CD8-positive, alpha-beta memory T cell (primary cell): ENCODE measurements at places on chromosomes 6 and 20.

GRCh38 chr6:117906958-117907600 lies at the start of gene SLC35F1:
SLC35F1 (plus strand) TSS chr6:117907264.
- DNase-seq, result no peak

DNA sequence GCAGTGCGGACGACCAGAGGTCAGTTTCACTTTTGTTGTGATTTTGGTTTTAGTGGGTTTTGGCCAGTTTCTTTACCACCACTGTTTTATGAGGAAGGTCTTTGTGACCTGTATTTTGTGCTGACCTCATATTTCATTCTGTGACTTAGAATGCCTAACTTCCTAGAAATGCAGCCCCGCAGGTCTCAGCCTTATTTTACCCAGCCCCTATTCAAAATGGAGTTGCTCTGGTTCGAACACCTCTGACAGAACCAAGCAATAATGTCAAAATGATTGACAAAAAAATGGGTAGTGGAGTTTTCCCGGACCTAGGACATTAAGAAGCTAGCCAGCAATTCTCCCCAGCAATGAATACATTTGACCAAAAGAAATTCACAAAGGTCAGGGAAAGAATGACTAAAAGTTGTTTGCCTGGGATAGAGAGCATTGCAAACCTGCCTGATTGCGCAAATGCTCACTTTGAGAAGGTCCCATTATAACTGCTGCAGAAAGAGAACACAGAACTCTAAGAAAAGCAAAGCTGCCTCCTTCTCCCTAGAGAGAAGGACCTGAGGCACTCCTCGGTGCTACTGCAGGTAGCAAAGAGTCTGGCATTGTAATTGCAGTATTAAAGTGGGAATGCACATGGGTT lies 288.8 kb downstream of the ADGB start:
- DNase-seq, result no peak

- no peak for DNase-seq
Measured at GRCh38 chr6:166492092-166492741, 94.3 kb downstream of the RAMACL start.

DNA sequence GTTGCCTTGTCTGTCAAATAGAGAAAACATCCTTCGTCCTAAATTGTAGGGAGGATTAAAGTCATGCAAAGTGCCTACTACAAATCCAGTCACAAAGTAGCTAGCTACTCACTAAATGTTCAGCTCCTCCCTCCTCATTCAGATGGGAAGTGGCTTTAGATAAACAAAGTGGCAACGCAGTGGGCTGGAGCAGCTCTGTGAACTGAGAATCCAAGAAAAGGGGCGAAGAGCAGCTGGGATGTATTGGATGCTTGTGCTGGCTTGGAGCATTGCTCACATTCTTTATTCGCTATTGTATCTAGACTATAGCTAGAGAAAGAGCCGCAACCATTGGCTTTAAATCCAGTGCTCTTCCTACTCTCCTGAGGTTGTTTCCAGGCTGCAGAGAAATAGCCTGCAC lies 10.3 kb downstream of the MOG start:
- DNase-seq, result no peak

GRCh38 chr20:21511485-21511849 lies 2.4 kb downstream of the NKX2-2 start:
- no peak for DNase-seq

GRCh38 chr6:71997341-71997740 lies 111.0 kb downstream of the RIMS1 start:
- DNase-seq, result no peak

GRCh38 chr6:44478158-44478557 lies 90.7 kb downstream of the CDC5L start:
- no peak for DNase-seq

- peak; percentile 55 for DNase-seq
Measured at GRCh38 chr20:39048000-39048696, 86.0 kb downstream of the DHX35 start.

DNA sequence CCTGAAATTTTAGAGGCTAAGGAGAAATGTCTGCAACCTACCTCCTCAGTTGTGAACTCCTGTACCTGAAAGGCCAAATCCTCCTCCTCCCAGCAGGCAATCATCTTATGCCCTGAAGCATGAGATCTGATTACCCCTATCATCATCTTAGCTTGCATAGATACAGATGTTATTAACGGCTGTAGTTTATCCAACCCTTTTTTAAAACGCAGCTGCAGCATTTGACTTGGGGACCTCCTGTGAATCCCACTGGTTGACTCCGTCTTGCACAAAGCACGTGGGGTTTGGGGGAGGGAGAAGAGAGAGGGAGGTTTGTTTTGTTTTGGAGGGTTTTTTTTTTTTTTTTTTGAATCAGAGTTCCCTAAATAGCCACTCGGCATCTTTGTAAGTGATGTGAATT lies 5.8 kb upstream of the NR2E1 start:
- DNase-seq, result no peak

DNA sequence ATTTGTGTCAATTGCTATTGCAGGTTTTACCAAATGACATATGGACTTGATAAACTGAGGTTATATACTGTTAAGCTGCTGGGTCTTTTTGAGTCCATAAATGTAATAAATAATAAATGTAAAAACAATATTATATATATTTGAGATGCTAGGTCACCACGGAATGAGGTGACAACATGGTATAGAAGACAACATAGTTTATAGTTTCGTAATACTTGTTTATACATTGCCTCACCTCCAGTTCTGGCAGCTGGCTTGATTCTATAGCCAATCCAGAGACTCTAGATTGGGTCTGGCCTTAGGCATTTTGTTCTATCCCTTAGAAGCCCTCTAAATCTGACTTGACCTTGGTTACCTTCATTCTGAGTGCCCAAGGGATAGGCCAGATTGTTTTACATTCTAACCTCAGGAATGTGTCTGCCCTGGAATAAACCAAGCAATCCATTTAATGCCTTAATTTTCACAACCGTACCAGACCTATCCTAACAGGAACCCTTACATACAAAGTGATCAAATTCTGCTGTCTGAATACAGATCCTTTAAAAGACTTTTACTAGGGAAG lies 61.5 kb upstream of the STXBP5 start:
- no peak for DNase-seq

- no peak for DNase-seq
Measured at GRCh38 chr6:13013681-13014503, 297.3 kb downstream of the PHACTR1 start.

GRCh38 chr20:23497536-23497935 lies 6.6 kb downstream of the CST8 start:
- DNase-seq, result no peak

GRCh38 chr6:56076033-56076432 lies 171.3 kb downstream of the COL21A1 start:
- no peak for DNase-seq

GRCh38 chr20:50625986-50626677 lies 65.2 kb downstream of the RIPOR3 start:
- DNase-seq, result no peak

- DNase-seq, result no peak
Measured at GRCh38 chr6:138691595-138692057, 81.9 kb upstream of the CCDC28A start.
